ENCODE measurements at places on chromosomes 12 and 14.

DNA sequence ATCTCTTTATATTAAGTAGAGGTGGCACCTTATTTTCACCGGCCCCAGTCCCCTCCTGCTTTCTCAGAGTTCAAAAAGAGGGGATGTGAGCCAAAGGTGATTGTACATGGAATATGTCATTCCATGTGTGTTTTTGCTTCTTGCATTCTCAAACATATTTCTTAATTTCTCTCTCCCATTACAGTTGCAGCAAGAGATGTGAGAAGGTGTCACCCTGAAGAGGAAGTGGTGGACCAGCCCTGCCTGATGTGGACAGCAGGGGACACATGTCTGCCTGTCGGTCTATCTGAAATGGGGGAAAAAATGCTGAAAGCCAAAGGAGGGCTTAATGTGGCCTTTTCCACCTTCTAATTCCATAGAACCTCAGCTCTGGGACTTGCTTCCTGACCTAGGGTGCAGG lies 1.9 kb upstream of the FOXN3 start:
- DNase-seq, result no peak

GRCh38 chr14:66508846-66509621 lies 1.1 kb downstream of the GPHN start:
- no peak for DNase-seq

- no peak for DNase-seq
These were observed 77.6 kb downstream of the MOK start for GRCh38 chr14:102227184-102227964.

GRCh38 chr12:63968673-63969072 lies 124.2 kb downstream of the SRGAP1 start:
- DNase-seq, result no peak

GRCh38 chr12:6451348-6452244 lies at the start of gene TAPBPL:
TSS of gene TAPBPL (plus strand) at chr12:6452042. CDS start at chr12:6452249, 207 bp downstream.
- DNase-seq, result peak; percentile 87

GRCh38 chr14:74595006-74595735 lies 16.9 kb downstream of the LTBP2 start:
- DNase-seq, result no peak

GRCh38 chr14:26328791-26329190 lies 269.0 kb downstream of the NOVA1 start:
- DNase-seq, result no peak

DNA sequence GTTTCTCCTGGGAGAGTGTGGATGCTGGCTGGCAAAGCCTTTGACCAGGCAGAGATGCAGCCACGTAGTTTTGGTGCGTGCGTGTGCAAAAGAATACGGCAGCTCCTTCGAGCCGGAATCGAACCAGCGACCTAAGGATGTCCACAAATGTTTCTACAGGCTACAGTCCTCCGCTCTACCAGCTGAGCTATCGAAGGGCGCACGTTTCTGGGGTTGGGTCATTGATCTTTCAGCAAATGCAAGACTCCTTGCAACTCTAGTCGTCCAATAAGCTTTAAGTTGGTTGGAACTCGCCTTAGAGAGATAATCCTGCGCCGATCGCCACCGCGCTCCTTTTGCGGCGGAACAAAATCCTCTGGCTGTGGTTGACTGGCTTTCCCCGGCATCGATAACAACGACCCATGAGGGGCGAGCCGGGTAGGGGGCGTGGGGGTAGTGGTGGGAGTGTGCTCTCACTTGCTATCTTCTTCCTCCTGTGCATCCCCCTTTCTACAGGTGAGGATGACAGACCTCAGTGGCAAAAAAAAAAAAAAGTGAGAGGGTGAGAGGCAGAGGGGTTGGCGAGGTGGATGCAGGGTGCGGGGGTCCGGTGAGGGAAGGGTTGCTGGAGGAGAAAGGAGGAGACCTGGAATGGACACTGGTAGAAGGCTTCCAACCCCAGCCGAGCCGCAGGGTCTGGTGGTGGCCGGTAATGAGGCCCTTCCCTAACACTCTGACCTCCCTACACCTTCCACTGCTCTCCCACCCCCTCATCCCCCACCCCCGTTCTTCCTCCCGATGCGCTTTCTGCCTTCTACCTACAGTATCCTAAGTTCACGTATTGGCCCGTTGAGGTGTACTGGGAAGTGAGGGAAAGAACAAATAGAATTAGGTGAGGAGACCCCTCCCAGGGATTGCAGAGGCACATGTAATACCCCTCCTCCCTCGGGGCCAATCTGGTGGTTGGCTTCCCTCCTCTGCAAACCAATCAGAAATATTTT lies 11.8 kb upstream of the OR6S1 start:
- no peak for DNase-seq

GRCh38 chr12:12819221-12819620 lies 6.1 kb downstream of the DDX47 start:
- no peak for DNase-seq

DNA sequence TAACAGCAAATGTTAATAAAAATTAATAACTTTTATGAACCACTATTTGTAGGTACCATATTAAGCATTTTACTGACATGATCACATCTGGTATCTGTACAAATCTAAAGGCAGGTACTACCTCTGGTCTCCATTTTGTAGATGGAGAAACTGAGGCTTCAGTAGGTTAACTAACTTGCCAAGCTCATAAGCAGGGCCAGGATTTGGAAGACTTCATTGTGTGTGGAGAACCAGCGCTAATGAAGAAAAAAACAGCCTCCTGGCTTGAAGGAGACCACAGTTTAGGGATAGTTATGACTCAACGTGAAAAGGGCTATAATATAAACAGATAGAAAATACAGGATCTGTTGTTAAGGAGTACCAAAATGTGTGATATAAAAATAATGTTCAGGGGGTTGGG lies 1.0 kb downstream of the NUP37 start:
- no peak for DNase-seq

GRCh38 chr14:51479584-51480325 lies 172.0 kb upstream of the FRMD6 start:
- DNase-seq, result no peak

DNA sequence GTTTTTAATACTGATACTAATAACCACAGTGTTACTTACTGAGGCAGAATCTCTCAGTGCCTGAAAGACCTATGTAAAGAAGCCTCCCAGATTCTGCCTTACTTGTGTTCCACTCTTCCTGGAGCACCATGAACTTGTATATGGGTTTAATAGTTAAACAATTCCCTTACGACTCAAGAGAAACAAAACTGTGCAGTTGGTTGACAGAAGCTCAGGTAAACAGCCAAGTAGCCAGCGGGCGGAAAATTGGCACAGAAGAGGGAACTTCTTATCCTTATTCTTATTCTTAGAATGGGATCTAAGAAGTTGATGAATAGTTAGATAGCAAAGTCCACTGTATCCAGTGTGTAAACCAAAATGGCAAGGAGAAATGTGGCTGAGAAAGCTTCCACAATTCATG lies 22.7 kb upstream of the MAGOHB start:
- DNase-seq, result no peak

DNA sequence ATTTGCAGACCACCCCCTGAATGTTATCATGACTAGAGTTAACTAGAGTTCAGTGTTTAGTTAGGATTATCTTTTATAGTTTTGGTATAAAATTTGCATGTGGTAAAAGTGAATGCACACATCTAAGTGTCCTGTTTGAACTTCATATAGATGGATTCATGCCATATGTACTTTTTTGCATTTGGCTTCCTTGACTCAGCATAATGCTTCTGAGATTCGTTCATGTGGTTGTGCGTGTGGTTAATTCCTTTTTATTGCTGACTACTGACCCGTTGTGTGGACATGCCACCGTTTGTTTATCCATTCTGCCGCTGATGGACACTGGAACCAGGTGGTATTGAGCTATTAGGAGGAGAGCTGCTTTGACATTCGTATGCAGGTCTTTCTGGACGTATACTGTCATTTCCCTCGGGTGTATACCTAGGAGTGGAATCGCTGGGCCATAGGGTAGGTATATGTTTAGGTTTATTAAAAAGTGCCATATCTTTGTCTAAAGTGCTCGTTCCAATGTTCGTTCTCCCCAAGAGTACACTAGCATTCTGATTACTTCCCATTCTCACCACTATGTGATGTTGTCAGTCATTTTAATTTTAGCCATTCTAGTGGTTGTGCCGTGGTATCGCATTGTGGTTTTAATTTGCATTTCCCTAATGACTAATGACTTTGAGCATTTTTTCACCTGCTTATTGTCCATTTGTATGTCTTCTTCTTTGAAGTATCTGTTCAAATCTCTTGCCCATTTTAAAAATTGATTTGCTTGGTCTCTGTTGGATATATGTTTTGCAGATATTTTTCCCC lies 37.7 kb downstream of the RIN3 start:
- DNase-seq, result no peak

- DNase-seq, result peak; percentile 51
These were observed 62.0 kb downstream of the NDUFA12 start for GRCh38 chr12:94941440-94941862.

DNA sequence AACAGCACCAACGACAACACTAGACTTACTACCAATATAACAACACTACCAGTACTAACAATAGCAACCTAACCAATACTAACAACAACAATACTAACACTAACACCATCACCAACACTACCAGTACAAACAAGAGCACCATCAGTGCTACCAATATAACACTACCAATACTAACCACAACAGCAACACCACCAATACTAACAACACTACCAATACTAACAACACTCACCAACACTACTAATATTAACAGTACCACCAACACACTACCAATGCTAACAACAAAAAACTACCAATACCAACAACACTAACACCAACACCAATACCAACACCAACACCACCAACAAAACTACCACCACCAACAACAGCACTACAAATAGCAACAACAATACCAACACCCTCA lies 25.1 kb downstream of the PTGER2 start:
- DNase-seq, result no peak

DNA sequence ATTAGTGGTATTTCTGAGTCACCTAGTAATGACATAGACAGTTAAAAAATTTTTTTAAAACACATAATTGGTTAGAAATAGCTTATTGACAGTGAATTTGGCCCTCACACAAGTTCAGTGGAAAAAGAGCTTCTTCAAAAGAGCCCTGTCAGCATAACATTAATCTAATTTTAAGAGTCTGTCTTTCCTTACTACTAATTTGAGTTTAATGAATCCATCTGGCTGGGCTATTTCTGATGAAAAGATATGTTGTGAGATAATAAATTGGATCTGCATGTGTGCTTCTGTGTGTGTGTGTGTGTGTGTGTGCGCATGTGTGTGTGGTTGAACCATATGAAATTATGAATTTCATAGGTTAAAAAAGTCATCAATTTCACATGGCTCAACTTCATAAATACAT lies 1045.2 kb downstream of the FLRT2 start:
- DNase-seq, result no peak

- DNase-seq, result no peak
These were observed 22.9 kb upstream of the CACNA1C start for GRCh38 chr12:2029851-2030250.

DNA sequence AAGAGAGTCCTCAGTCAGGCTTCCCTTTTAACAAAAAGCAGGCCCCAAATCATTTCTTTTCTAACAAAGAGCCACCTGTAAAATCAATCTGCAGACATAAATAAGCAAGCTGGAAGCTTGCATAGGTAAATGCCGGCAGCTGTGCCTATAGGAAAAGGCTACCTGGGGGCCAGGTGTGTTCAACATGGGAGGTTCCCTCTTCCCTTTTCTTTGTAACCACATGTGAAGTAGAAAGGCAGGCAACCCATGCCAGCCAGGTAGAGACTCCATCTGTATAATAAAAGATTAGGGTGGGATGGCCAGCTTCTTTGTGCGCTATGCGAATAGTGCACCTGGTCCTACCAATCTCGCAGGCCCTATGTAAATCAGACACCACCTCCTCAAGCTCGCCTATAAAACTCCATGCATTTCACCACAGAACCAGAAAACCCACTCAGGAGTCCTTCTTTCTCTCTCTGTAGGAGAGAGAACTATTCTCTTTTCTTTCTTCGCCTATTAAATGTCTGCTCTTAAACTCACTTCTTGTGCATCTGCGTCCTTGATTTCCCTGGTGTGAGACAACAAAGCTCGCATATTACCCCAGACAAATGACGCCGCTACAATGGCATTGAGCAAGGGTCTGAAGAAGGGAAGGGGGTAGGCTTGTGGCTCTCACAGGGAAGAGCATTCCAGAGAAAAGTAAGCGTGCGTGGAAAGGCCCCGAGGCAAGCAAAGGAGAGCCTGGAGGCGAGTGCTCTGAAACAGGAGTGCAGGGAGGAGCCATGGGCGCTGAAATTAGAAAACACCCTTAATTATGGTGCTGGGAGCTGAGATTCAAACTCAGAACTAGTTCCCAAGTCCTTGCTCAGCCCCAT lies 67.2 kb downstream of the TTC9 start:
- DNase-seq, result peak; percentile 73

DNA sequence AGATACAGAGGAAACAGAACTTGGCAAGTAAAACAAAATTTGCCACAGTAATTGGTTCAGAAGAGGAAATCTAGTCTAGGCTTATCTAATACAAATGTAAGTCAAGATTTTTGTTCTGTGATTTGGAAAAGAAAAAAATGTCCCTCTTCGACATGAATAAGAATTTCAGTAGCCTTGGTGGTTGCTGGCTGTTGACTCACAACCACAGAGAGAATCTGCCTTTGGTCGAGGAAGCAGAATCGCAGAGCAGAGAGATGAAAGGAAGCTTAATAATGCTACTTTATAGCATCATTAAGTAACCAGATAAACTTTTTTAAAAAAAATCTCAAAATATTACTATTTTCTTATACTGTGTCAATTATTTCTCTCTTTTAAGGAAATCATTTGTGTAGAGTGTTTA lies 1096.6 kb downstream of the FLRT2 start:
- DNase-seq, result no peak

- no peak for DNase-seq
These were observed 63.5 kb downstream of the ELK3 start for GRCh38 chr12:96257550-96258103.

DNA sequence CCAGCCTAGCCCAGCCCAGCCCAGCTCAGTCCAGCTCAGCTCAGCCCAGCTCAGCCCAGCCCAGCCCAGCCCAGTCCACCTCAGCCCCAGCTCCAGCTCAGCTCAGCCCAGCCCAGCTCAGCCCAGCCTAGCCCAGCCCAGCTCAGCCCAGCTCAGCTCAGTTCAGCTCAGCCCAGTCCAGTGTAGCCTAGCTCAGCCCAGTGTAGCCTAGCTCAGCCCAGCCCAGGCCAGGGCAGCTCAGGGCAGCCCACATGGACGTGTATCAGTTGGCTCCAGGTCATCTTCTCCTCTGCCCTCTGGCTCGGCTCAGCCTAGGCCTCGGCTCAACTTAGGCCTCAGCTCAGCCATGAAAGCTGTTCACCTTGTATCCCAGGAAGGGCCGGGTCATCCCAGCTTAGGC lies 64.7 kb downstream of the TMEM121 start:
- DNase-seq, result no peak

DNA sequence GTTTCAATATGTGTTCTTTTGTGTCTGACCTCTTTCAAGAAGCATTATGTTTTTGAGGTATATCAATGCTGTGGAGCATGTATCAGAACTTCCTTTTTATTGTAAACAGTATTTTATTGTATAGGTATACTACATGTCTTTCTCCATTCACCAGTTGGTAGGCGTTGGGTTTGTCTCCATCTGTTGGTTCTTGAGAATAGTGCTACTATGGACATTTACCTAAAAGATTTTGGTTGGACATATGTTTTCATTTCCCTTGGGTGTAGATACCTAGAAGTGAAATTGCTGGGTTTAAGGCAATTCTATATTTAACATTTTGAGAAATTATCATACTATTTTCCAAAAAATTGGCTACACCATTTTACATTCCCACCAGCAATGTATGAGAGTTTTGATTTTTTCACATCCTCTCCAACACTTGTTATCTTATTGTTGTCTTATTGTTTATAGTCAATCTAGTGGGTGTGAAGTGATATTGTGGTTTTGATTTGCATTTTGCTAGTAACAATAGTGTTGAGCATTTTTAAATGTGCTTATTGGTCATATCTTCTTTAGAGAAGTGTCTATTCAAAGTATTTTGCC lies 409.2 kb downstream of the IPO8 start:
- no peak for DNase-seq

Measured in NCI-H187 treated with DMSO at 0.1 percent for 48 hours (cell line).